ENCODE measurements at places on chromosomes 16 and 17.

DNA sequence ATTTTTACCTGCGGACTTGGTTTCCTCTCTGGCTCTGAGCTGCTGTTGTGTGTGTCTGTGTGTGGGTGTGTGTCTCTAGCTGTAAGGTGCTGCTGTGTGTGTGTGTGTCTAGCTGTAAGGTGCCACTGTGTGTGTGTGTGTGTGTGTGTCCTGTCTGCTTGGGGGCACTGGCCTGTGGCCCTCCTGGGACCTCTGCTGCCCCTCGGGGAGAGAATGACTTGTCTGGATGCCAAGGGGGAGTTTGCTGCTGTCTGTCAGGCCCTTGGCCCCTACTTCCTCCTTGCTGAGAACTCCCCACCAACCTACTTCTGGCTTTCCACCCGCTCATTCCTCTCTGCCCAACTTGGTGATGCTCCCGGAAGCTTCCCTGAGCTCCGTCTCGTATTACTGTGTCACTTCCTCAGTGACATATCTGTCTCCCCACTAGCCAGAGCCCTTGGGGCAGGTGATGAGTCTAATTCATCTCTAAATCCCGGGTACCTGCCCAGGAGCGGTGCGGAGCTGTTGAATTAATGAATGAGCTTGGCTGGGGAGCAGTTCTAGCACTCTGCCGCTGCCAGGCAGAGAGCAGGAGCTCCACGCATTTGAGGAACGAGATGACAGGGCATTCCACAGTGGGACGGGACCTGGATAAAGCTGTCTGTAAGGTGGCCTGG, 3.5 kb upstream of the LASP1NB start:
- peak; percentile 31 for DNase-seq

GRCh38 chr16:1989209-1990100, at the start of gene SYNGR3:
SYNGR3 (plus strand) TSS chr16:1989970; CDS start chr16:1990103, 133 bp downstream.
- no peak for DNase-seq

DNA sequence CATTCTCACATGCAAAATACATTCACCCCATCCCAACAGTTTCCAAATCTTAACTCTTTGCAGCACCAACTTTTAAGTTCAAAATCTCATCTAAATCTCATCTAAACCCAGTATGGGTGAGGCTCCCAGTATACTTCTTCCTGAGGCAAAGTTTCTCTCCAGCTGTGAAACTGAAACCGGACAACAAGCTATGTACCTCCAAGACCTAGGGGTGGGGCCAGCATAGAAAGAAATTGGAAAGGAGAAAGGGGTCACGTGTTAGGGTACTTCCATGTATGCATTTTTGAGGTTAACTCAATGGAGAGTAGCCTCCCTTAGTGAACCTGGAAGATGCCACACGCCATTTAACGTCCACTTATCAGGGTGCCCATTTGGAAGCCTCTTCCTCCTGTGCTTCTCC, 23.9 kb upstream of the LRRC75A start:
- no peak for DNase-seq

DNA sequence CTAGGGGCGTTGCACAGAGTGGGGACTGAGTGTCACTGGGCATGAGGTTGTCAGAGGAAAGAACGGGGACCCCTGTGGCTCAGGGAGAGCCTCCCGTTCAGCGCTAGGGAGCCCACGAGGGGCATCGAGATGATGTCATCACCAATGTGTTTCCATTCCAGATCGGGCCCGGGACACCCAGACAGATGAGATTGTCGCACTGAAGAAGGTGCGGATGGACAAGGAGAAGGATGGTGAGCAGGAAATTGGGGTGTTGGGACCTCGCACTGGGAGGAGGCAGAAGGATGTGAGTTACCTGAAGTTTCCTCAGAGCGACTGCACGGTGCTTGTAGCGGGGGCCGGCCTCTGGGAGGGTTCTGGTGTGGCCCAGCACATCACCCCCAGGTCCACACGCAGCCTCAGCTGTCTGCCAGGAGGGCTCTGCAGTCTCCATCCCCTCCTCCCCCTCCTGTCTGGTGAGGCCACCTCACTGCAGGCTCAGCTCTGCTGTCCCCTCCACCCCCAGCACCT, 4.0 kb downstream of the CDK10 start:
- DNase-seq = no peak

DNA sequence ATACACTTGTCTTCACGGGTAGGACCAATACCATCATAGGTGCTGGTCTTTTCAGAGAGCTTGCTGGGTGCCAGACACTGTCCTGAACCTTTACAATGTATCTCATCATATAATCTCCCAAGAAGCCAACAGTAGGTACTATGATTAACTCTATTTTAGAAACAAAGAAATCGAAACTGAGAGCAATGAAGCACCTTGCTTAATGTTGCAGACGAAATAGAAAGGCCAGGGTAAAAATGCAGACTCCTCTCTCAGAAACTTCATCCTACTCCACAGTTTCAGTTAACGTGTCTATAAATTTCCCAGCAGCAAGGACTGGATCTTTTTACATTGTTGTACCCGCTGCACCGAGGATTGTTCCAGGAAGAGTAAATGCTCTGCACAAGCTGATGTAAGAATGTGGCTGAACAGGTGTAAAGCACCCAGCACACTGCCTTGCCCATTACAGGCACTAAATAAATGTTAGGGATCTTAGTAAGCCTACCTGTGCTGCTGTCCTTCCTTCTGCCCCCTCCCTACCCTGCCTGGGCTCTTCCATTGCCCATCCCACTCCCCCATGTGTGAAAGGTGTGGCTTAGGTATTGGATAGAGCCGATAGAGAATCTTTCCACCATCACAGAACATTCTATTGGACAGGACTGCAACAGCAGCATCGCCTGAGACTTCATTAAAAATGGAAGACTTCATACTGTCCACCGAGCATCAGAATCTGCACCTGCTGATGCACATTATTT, 476.7 kb downstream of the SOX9 start:
- DNase-seq = no peak

DNA sequence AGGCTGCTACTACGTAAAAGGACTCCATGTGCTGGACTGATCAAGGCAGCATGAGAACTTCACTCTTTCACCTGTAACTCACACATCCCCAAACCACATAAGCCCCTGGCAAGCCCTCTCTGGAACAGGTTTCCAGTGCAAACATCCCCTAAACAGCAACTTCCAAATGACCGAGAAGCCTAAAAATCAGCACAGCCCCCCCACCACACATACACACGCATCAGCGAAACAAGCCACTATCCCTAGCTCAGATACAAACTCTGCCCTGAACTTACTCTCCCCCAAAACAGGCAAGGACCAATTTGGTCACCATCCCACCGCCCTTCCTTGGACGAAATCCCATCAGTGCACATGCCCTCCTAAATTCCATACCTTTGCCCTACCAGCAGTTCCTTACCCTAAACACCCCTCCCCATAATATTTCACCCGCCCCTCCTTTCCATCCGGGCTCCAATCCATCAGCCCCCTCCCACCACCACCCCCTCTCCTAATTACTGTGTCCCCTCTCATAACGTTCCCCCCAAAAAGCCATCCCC, 735 bp downstream of the LSM12 start:
- DNase-seq = no peak

DNA sequence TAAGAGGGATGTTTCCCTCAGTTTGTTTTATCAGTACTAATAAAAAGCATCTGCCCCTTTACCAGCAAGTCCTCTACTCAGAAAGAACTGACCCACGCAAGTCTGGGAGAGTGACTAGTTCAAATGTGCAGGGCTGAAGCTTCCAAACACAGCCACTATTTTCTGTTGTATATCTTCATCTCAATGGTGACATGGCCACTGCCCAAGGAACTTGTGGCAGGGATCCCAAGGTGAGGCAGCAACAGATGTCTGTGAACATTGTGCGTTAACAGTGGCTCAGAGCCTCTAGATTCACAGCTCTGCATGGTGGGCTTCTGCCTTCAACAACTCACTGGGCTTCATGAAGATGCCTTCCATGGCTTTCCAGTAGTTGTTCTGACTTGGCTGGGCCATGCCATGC, 3.7 kb upstream of the BLTP2 start:
- DNase-seq = no peak

DNA sequence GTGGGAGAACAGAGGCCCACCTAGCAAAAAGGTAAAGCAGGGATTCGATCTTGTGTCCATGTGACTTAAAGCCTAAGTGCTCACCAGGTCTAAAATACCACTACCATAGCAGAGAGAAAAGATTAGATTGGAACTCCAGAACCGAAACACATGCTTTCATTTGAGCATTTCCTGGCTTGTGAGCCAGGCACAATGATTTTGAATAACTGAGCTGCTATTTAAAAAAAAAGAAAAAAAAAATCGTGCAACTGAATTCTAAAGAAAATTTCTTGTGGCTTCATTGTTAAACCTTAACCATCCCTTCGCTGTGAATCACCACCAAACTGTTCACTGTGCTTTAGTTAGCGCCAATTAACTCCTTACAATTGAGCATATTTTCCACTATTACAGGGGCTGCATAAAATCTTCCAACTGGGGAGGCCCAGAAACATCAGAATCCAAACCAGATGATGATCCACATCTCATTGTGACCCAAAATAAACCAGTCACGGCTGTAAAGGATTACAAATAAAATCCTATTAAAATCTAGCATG, 366.4 kb upstream of the ERCC4 start:
- DNase-seq = no peak

DNA sequence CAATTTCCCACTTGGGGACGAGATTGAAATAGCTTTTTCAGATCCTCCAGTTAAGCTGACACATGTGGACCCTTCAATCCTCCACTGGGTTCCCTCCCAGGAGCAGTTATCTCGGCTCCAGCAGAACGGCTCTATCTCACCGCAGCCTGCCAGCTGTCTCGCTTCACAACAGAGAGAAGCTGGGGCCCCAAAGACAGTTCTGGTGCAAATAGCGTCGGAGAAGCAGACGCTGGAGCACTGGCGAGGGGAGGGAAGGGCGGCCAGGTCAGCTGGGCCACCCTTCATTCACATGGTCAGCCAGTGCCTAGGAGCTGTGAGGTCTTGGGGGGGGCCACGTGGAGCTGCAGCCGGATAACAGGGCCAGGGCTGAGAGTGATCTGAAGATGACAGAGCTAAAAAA, 141.3 kb upstream of the SDK2 start:
- DNase-seq = no peak

- DNase-seq = peak; percentile 33
Measured at GRCh38 chr17:1179112-1179817, 516 bp downstream of the ABR start.

- peak; percentile 31 for DNase-seq
Measured at GRCh38 chr17:19398301-19399181, 11.6 kb upstream of the MFAP4 start.

DNA sequence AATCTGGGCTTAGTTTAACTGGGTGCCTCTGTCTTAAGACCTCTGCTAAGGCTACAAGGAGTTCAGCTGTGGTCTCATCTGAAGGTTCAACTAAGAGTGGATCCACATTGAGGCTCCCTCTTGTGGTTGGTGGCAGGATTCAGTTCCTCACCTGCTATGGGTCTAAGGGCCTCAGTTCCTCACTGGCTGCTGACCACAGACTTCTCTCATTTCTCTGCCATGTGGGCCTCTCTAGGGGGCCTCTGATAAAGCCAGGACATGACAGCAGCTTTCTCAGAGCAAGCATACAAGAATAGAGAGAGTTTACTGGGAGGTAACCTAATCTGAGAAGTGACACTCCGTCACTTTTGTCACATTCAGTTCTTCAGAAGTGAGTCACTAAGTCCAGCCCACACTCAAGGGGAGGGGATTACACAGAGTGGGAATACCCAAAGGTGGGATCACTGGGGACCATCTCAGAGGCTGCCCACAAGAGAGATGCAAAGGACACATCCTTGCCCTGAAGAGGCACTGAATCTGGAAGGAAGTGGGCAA, 19.2 kb upstream of the ABAT start:
- peak; percentile 42 for DNase-seq

DNA sequence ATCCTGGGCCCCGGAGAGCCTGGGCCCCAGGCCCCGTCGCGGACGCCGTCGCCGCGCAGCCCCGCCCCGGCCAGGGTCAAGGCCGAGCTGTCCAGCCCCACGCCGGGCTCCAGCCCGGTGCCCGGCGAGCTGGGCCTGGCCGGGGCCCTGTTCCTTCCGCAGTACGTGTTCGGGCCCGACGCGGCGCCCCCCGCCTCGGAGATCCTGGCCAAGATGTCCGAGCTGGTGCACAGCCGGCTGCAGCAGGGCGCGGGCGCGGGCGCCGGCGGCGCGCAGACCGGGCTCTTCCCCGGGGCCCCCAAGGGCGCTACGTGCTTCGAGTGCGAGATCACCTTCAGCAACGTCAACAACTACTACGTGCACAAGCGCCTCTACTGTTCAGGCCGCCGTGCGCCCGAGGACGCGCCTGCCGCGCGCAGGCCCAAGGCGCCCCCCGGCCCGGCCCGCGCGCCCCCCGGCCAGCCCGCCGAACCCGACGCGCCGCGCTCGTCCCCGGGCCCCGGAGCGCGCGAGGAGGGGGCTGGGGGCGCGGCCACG, 36.8 kb upstream of the ZC3H18 start:
- no peak for DNase-seq

- DNase-seq = no peak
Measured at GRCh38 chr16:75293772-75294171, 42.3 kb upstream of the BCAR1 start.

DNA sequence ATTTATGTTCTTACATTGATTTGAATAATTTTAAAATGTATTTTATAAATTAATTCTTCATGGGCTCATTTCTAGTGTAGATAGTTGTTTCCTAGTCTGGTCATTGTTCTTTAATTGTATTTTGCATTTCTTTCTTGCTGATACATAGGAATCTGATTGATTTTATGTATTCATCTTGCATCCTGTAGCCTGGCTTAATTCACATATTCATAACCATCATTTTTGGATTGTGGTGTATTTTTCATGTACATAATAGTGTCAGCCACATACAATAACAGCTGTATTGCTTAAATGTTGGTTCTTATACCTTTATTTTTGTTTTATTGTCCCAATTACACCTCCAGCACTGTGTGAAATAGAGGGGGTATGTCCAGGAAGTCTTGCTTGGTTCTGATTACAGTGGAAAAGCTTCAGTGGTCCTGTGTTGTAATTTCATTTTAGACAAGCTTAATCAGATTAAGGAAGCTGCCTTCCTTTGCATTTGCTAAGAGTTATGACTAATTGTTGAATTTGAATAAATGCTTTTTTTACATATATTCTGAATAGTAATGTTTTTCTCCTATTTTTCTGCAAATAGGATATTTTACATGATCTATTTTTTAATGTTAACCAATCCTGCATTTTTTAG, 103.7 kb downstream of the USP22 start:
- no peak for DNase-seq

DNA sequence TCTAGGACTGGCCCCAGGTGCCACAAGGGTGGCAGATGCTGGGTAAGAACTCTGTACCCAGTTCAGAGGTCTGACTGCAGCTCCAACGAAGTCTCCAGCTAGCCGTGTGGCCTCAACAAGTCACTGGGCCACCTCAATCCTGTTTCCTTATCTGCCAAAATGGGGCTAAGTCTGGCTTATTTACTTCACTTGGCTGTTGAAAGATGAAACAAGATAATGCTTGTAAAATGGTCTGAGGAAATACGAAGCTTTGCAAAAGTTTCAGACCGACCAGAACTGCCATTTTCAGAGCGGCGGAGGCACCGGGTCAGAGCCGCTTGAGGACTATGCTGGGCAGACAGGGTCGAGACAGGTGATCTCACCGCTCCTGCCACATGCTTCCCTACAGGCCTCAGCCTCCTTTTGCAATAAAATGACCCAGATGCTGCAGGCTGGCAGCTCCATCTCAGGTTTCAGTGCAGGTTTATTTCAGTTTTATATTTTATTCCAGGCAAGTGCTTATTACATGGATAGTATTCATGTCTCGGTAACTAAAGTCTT, 17.2 kb downstream of the MNT start:
- no peak for DNase-seq
